ENCODE measurements at places on chromosomes 1 and 21.
A peak's percentile ranks its signal among the peaks of the same experiment; 100 is the strongest.

- DNase-seq = no peak
Measured at GRCh38 chr21:32562915-32563314, 22.4 kb downstream of the TCP10L start.

DNA sequence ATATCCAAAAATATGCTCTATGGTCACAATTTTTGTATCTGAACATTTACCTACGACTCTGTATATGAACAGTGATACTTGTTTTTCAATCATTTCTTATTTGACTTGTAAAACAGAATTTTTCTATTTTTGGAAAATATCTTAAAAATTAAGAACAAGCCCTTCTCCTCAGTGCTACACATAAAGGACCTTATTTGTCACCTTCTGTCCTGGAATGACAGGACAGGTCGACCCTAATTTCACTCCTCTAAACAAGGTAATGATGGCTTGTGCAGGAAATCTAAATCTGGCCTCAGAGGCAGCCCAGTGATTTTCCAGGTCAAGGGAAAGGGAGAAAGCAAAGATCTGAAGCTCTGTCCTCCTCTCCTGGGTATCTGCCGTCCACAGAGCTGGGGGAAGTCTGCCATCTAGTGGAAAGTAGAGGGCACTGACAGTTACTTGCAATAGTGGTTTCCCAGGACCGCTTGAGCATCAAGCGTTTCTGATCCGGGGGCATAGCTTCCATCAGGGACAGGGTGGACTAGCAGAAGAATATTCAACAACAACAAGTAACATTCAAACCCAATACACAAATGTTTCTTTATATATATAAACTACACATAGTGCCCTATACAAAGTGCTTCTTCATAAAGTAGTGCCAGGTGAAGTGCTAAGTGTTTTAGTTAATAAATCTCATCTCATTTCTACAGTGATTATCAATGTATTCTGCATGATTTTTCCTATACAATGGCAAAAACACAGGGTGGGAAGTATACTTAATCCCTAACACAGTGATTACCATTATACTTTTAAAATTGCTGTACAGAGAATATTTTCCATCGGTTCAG lies 74.6 kb downstream of the SLC25A24 start:
- DNase-seq = peak; percentile 54

DNA sequence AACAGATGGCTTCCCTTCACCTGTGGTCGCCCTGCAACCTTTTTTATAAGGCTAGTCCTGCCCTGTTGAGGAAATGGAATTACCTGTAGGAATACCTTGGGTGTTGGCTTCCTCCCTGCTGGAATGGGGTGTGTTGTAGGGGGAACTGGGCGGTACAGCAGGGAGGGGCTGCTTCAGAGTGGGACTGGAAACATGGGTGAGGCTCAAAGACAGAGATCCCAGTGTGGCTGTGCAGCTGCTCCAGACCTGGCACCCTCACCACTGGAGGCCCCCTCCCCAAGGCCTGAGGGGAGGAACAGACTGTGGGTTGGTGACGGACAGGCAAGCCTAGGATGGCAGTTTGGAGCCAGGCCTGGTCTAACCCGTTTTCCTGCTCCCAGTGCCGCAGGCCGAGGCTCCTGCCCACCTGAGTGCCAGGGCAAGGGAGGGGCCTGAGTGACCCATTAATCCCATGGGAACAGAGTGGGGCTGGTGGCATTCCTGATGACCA lies 4.5 kb downstream of the EFNA3 start:
- no peak for DNase-seq

GRCh38 chr1:211033921-211034525 lies 99.9 kb downstream of the KCNH1 start:
- no peak for DNase-seq

- no peak for DNase-seq
Measured at GRCh38 chr1:30310966-30311742, 412.2 kb downstream of the MATN1 start.

- DNase-seq = no peak
Measured at GRCh38 chr1:156319664-156320063, 18.4 kb downstream of the CCT3 start.

DNA sequence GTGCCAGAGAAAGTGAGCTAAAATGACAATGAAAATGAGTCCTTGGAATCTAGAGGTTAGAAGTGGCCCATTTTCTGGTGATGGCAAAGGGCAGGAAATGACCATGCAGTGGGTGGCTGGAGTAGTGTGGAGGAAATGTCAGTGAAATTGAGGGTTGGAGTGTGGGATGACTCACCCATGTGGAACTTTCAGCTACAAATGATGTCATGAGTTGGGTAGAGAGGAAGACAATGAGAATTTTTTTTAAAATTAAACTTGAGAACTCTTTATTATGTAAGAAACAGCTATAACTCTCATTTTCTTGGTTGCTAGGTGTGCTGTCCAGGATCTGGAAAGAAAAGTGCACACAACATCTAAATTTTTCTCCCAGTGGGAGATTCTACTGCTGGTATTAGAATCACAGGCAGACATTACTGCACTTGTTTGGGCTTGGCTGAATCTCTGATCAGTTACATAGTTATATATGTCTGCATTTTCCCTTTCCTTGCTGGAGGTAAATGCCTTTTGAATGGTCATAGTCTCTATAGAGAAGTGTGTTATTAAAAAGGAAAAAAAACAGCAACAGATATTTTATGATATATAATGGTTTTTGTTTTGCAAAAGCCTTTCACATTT lies 56.8 kb upstream of the GNG12 start:
- DNase-seq = no peak

DNA sequence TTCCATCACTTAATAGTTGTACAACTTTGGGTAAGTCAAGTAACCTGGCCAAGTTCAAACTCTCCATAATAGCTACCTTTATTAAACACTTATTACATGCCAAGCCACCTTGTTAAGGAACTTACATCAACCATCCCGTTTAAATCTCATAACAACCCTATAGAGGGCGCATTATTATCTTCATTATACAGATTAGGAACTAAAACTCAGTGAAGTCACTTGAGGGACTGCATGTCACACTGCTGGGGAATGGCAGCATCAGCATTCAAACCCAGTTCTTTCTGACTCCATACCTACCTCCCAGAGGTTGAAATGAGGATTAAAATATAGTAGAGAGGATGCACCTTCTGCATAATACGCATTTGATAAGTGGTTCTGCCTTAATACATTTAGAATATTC lies 47.1 kb upstream of the PLA2G2C start:
- no peak for DNase-seq
